ENCODE measurements at places on chromosomes 3 and 15.

DNA sequence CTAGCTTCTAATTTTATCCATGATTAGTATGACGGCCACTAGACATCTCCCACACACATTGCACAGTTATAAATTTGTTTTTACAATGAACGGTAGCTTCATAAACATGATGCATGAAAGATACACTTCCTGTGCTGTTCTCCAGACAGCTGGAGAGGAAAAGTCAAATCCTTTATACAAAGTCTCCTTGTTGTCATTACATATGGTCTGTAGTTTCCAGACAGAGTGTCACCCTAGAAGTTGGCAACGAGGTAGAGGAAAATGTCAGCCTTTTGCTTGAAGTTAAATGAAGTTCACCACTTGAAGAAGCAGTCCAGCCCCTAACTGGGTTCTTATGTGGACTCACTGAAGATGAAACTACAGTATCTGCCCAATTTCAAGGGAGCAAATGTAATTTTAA, 253.0 kb upstream of the P2RY1 start:
- no peak for DNase-seq

GRCh38 chr3:172591876-172592771, 68.9 kb upstream of the TNFSF10 start:
- DNase-seq = peak; percentile 36

DNA sequence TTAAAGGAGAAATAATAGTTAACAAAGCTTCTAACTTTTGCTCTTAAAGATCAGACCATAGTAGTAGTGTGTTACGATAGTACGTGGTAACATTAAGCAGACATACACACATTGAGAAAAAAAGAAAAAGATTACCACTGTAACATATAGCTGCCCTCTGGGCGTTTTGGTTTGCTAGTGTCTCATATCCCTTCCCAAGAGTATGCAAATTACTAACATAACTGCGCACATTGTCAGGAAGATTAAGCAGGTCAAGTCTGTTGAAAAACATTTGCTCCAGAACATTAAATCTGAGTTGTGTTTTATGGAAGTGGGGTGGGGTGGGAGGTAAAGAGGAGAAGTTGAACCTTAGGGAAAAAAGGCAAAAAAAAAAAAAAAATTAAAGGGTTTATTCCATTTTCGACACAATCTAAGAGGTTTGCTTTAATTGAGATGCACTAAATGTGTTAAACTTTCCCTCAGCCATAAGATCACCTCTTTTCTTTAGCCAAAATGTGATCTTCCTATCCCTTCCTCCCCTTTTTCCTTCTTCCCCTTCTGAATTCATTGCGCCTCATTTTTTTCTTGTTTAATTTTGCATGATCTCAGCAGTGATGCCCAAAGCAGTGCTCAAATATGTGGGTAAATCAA, 1.5 kb upstream of the LRIG1 start:
- no peak for DNase-seq

DNA sequence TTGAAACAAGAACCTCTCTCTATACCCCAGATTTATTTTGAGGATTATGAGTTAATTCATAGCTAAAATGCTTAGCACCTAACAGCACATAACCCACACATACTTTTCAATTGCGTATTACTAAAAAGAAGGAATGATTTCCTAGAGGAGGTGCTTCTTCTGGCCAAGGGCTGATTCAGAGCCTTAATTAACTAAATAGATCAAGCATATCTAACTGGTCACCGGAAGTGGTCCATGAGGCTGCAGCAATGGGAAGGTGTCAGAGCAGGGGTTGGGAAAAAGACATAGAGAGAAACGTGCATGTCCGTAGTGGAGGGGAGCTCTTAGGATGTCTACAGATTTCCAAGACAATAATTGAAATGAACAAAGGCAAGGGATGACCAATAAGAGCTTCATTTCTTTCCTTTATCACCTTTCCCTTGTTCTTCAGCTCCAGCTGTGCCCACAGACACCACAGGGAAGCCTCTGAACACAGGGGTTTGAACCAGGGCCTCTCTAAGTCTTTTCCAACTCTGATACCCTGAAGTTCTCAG, 467 bp downstream of the HGD start:
- no peak for DNase-seq

GRCh38 chr3:108227131-108227530, 4.9 kb upstream of the IFT57 start:
- DNase-seq = no peak

GRCh38 chr15:72117486-72118016, 399 bp downstream of the MYO9A start:
- peak; percentile 34 for DNase-seq

DNA sequence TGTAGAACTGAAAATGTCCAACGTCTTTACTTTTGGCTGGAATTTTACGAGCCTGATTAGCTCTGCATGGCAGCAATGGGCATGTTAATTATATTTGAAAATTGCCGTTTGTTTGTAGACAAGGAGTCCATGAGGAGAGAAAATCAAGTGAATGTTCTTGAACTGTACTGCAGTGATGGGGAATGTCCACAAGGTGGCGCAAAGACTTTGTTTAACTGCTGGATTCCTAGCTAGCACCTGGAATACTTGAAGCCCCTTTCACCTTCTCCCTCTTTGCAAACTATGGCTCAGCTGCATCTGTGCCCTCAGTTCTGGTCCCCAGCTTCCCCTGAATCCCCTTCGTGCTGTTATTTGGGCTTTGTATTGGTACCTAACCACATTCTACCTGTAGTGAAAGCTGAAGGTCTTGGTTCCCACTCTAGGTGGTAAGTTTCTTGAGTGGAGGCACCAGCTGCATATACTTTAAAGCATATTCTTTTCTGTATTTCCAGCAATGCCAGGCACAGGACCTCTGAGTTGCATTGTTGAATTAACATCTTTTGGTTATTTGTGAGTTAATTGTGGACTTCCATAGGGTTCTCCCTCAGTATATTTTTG, 25.3 kb downstream of the EXOG start:
- DNase-seq = peak; percentile 51

DNA sequence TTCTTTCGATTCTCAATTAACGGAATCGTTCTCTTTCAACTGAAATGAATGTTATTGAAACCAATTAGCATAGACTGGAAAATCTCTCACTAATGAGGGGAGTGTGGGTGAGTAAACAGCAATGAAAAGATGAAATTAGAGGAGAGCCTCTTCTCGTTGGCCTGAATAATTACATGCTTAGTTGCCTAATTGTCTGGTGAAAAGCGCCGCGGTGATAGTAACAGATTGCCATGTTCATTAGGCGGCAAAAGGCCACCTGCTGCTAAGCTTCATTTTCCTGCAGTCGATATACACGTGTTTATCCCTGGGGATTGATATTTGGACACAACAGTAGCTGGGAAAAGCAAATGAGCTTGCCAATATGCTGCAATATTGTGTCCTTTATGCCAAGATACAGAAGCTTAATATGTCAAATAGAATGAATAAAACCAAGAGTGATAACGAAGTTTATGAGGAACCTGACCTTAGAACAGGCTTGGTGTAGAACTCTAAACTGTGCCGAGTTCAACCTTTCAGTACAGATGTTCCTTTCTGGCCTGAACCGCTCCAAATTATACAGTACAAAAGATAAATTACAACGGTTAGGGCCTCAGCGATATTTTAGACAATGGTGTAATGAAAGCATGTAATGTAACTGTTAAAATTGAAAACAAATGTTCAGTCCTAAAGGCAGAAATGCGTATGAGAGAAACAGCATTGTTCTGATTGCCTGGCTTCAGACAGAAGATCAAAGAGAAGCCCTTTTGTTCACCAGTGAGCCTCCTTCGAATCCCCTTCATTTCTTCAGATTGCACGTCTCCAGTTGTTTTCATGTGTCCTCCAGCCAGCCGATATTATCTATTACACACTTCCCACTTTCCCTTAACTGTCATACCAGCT, 185.2 kb downstream of the SHOX2 start:
- no peak for DNase-seq

DNA sequence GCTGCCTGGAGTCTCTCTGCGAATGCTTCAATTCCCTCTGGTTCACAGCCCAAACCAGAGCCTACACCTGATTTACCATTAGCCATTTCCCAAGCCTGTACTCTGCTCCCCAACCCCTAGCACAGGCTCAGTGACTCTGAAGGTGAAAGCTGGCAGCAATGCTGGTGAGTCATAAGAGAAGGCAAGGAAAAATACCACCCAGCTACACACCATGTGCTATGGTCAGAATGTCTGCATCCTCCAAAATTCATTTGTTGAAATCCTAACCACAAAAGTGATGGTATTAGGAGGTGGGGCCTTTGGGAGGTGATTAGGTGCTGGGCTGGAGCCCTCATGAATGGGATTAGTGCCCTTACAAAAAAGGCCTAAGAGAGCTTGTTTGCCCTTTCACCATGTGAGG, 117.1 kb upstream of the TJP1 start:
- no peak for DNase-seq

DNA sequence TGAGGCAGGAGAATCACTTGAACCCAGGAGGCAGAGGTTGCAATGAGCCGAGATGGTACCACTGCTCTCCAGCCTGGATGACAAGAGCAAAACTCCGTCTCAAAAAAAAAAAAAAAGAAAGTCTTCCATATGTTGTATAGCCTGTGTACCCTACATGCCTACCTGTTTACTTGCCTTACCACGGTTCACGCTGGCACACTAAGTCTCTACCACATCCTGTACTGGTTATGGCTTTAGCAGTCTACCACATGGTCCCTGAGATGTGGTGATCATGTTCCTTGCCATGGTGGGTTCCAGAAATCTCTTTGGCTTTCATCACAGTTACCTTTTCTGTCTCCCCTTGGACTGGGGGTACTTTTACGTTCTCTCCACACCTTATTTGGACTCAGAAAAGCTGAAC, 63.8 kb upstream of the TBC1D5 start:
- no peak for DNase-seq

- DNase-seq = no peak
Observed at GRCh38 chr15:78509726-78510312, 2.4 kb downstream of the HYKK start.

- DNase-seq = no peak
Observed at GRCh38 chr3:113212150-113212843, 940 bp downstream of the BOC start.

DNA sequence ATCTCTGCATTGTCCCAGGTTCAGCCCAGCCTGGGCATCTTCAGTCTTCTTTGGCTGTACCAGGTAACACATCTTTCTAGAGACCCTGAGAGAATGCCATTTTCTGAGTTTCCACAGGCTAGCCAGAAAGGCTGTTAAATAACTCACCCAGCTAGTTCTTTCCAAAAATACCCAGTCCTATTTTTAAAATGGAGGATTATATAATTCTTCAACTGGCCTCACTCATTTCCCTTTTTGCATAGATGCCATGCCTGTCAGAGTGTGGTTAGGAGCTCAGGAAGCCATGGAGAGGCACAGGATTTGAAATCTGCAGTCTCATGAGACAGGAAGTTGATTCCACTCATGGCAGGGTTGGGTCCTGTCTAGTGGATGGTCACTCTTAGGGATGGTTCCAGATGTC, 39.8 kb downstream of the CEMIP start:
- no peak for DNase-seq

DNA sequence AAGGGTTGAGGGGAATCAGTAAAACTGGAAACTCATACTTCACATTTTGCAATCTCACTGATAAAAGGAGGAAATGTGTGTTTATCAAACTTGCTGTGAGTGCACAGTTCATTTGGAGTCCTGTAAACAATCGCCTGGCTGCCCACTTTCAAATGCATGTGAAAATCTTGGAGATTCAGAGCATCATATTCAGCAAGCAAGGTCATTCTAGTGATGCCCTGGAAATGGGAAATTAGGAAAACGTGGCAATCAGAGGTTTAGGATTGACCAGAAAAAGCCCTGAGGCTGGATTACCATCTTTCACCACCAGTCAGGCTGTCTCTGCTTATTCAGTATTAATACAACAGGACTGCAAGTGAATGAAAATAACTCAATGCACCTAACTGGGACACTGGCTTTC, 23.9 kb downstream of the DPH6 start:
- no peak for DNase-seq

GRCh38 chr3:138367911-138368310, 19.5 kb downstream of the MRAS start:
- no peak for DNase-seq
